ENCODE measurements at places on chromosomes 5 and 9.

- no peak for DNase-seq
These were observed 27.2 kb upstream of the SLC36A2 start for GRCh38 chr5:151374539-151374938.

DNA sequence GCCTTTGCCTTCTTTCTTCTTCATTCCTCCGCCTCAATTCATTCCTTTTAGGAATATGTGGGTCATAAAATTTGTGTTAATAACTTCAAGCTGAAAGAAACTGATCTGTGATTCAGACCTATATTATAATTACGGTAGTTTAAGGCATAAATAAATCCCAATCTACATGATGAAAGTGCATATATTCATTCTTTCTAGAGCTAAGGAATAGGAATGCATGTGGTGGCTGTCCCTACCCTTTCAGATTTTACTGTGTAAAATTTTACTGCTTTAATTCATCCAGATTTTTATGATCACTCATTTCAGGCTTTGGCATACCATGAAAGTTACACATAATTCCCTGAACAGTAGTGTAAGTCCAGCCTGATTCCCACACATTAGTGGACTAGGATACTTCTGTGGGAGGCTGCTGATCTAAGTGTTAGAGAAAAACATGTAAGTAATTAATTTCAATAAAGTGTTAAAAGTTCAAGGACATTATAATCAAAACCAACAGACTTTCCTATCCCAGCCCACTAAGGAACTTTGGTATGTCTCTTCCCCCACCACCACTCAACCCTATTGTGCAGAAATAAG is 83.1 kb downstream of the HINT1 start:
- DNase-seq = no peak

DNA sequence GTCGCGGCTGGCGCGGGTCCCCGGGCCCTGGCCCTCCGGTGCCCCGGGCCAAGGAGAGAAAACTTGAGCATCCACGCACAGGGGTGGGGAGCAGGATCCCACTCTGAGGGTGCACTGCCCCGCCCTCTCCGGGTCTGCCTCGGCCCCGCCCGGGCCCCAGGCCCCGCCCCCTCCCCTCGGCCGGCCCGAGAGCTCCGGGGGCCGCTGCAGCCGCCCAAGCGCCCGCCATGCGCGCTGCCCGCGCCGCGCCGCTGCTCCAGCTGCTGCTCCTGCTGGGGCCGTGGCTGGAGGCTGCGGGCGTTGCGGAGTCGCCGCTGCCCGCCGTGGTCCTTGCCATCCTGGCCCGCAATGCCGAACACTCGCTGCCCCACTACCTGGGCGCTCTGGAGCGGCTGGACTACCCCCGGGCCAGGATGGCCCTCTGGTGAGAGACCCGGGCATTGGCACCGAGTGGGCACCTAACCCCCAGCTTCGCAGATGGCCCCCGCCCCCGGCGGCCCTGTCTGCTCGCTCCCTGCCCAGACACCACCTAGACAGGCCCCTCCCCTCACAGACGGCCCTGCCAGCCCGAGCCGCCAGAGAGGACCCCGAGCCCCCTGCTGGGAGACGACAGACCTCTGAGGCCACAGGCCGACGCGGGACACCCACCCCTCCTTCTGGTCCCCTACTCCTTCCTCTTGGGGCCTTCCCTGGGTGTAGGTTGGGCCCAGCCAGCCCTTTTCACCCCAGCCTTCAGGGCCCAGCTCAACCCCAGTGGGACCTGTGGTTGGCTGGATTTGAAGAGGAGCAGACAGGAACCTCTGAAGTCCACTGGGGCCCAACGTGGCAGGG is at the start of gene CERCAM:
Gene CERCAM, plus strand, starts transcription at position 207 of the 831 bp plus-strand sequence. Its CDS starts 21 bp downstream, at position 228.
- DNase-seq = peak; percentile 26

DNA sequence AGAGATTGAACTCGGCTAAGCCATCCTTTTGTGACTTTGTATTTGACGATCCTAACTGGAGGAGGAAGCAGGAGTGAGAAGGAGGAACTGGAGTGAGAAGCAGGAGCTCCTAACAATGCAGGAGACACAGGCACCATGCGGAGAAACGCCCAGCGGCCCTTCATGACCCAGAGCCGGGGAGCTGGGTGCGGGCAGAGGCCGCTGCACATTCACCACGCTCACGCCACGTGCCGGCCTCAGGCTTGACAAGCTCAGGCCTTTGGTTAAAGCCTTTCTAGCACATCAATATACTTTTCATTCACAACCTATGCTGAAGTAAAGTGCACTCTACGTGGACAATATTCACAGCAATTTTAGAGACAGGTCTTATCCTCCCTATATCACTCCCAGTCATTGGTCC is 124.8 kb upstream of the FAM120A start:
- no peak for DNase-seq

DNA sequence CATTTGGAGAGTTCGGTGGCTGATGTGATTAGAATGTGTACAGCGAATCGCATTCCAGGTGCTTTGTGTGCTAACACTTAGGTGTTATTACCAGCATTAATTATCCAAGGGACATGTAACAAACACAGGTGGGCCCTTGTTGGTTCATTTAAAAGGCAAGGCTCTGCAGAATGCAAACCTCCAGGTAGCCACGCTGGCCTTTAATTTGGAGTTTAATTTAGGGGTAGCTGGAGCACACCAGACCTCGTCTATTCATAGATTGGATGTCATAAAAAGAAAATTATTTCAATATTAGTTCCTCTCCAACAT is 191.1 kb downstream of the MAT2B start:
- DNase-seq = no peak

- DNase-seq = no peak
These were observed 48.6 kb downstream of the UGCG start for GRCh38 chr9:111945216-111945615.

DNA sequence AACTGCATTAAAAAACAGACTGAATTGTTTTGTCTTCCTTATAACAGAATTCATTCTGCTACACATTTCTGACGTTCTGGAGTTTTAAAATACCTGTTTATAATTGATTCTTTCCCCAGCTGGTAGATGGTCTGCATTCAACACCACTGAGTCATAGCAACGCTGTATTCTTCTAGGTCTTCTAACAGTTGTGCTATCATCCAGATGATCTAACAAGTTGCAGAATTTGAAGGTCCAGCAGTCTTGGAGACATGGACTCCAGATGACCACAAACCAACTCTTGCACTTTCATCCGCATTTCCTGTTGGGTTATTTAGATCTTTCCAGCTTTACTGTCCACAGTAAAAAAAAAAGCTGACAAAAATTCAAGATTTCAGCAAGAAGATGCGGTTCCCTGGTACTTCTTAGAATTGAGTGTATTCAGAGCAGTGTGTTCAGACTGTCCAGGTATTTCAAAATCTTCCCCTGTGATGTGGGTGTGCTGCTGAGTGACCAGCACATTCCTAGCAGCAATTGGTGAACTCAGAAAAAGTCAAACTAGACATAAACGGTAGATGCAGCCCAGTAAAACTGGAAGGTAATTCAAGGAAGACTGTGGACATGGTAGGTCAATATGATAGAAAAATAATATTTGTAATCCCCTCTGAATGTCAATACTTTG is 50.2 kb downstream of the CSNK1A1 start:
- DNase-seq = no peak

DNA sequence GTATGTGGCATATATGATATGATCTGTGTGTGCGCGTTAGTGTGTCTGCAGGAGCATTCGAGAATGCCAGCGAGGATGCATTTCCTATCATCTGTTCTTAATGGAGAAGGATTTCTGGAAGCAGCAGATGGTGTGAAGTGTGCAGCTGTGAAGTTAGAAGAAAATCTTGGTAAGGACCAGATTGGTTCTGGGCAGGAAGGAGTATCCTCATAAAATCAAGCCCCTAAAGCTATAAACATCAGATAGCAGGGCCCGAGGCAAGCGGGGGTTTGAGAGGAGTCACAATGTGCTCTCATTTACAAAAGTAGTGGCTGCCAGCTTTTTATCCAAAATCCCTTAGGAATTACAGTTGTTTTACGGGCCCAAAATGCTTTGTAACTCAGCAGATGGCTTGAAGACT is 40.0 kb downstream of the DAPK1 start:
- no peak for DNase-seq

DNA sequence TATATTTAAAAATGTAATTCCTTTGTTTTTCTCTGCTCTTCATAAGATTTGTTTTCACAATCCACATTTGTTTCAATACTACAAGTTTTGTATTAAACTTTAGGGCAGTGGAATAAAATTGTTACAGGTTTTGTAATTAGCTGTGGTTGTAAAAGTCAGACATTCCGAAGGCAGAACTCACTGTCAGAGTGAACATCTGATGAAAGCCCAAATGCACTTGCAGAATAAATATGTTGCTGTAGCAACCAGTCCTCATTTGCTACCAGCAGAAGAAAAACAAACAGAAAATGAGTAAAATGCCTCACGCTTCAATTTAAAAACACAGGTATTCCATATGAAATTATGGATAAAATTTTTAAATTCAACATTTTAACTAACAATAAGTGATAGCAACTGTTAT is 740.1 kb upstream of the FAM174A start:
- no peak for DNase-seq

DNA sequence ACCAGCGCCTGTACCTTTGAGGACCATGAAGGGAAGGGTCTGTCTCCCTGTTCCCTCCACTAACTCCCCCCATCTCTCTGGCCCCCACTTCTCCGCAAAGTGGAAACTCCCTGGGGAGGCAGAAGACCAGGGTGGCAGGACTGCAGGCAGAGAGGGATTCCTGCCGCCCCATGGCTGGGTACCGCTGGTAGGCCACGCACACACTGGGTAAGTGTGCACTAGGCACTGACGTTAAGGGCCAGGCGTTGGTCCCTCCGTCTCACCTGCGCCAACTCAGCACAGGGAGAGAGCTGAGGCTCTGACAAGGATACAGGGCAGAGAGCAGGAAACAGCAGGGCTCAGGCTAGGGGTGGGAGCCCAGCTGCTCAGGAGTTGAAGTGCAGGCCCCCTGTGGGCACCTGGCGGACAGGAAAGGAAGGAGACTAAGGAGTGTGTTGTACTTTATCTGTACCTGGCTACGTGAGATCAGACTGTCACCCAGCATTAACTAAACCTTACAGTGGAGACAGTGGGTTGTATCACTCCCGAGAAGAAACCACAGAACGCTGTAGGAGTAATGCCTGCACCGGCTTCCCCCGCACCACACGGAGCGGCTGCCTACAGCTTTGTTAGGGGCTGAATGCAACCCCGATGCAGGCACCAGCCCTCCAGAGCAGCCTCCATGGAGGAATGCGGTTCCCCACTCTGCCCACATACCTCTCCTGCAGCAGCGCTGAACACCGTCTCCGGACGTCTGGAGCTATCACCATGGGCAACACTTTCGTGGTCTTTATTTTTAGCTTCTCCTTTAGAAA is 34.2 kb upstream of the CLPTM1L start:
- no peak for DNase-seq

DNA sequence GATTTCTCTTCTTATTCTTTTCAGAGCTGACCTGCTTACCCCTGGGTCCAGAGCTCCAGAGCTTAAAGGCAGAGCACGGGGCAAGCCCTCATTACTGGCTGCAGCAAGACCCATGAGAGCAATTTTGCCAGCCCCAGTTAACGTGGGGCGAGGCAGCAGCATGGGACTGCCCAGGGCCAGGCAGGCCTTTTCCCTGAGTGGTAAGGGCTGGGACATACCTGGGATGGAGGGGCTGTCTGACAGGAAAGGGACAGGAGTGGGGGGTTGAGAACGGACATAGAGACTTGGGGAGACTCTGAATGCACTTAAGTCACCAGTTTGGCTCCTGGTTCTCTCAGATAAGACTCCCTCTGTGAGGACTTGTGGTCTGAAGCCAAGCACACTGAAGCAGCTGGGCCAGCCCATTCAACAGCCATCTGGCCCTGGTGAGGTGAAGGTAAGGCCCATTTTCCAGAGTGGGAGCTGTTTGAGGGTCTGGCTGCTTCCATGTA is 26.2 kb downstream of the HMGXB3 start:
- DNase-seq = no peak

DNA sequence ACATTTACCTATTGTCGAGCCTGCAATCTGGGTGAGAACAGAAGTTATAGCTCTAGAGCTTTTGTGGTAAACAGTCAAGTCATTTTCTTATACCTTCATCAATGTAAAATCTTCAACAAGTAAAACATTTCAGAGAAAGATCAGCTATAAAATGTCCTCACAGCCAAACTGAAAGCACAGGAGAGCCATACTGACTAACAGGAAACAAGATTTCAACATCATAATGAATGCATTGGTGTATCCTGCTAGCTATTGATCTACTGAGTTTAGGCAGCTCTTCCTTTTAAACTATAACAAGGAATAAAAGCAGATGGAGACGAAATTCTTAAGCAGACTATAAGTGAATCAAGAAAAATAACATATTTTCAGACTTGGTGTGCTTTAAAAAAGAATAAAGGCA is 1522.9 kb upstream of the WWC1 start:
- no peak for DNase-seq

DNA sequence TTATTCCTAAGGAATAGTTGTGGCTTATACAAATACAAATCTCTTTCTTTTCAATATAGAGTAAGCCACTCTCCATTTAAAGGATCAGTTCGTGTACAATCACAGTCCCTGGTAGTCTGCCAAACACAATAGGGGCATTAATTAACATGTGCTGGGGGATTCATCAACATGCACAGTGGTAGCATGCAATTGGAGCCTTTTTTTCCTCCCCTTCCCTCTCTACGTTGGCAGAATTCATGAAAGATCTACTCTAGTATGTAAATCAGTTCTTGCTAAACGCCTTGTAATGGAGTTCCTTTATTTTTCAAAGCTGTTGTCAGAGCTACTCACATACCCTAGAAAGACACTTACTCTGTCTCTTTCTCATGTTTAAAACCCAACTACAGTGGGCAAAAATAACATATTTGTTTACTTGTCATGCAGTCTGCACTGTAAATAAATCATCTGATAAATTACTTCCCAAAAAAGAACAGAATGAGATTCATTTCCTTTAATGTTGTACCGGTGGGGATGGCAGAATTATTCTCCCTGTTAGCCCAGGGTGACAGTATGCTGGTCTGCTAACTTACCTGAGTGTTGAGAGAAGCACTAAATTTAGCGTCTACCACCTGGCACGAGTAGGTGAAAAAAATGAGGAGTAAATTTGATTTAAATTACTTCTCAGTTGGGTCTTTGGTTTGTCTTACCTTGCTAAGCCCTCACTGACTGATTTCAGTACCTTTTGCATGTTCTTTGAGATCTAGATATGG is 341.5 kb upstream of the CCNH start:
- DNase-seq = no peak

DNA sequence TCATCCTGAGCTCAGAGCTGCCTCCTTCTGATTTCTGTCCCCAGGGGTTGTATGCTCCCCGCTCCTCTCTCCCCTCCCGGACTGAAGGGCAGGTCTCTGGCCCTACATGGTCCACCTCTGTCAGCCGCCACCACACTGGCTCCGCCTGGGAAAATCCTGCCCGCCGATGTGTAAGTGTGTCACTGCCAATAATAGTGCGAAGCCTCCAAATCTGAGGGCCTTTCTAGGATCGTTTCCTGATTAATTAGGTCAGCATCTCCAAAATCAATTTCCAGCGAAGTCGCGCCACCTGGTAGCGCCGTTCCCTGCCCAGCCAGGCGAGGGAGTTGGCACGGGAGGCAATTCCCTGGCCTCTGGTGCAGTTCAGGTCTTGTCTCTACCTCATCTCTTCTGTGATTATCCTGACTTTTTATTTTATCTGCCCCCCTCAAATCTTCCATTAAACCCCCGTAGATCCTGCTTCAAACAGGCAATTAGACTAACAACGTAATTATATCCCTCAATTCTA is 73.5 kb downstream of the ZNF618 start:
- DNase-seq = no peak

Measured in activated T-helper 1 cell treated with anti-CD3 and anti-CD28 coated beads, Interleukin-2, amount 50 U/mL, for 16 hours (primary cell).